ENCODE measurements at places on chromosomes 1 and 21.

- no peak for DNase-seq
Measured at GRCh38 chr1:8822373-8823294, 5.2 kb upstream of the RERE start.

DNA sequence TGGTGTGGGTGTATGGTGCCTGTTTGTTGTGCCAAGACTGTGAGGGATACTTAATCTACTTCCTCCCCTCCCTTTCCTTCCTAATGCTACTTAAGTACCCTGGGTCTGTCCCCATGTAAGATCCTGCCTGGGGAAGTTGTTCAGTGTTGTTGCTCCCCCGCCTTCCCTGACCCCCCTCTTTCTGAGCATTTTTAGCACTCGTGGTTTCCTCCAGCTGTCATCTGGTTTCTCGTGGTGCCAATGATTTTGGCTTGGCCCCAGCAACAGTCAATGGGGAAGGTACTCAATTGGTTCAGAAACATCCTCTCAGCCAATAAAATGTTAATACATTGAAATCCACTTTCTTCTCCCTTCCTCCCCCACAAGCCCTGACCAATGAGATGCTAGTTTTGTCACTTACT is 8.0 kb upstream of the B4GALT3 start:
- DNase-seq: peak; percentile 88

DNA sequence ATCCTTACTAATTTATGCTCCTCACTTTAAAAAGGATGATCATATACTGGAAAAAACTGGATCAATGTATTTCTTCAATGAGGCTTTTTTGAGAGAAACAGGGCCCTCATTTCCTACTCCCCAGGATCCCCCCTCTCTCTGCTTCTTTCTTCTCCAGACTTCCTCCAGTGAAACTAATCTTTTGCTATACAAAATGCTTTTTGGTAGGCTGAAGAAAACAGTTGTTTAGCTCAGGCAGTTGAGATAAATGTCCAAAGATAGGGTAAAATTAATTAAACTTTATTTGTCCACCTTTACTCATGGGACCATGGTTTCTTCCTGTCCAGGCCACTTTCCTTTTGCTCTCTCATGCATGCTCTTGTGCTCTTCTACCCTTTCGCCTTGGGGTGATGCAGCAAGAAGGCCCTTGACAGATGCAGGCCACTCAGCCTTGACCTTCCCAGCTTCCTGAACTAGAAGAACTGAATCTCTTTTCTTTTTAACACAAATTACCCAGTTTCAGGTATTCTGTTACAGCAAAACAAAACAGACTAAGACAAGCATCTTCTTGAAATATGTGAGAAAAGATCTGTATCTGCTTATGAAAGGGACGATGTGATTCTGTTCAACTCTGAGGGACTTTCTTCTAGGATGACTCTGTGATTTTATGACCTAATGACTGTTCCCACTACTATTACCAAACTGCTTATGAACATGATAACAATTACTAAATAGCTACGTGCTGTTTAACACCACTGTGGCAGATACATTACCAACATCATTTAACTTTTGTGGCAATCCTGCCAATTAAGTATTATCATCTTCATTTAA is 63.7 kb downstream of the NVL start:
- no peak for DNase-seq

GRCh38 chr1:232629250-232630046 is 485 bp downstream of the SIPA1L2 start:
- DNase-seq: peak; percentile 60

DNA sequence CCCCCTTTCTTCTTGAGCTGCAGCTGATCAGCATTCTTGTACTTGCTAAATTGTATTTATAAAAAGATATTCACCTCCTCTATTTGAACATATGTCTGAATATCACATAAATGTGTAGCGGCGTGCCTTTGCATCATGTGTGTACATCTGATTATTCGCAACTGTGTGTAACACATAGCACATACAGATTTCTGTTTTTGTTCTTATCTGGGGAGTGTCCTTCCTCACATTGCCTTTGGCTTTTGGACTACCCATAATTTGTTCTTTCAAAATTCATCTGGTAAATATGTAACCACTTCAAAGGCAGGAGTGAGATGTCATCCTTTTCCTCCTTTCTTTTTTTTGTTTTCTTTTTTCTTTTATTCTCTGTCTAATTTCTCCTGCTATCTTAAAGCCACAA is 113.6 kb downstream of the PBX1 start:
- no peak for DNase-seq

DNA sequence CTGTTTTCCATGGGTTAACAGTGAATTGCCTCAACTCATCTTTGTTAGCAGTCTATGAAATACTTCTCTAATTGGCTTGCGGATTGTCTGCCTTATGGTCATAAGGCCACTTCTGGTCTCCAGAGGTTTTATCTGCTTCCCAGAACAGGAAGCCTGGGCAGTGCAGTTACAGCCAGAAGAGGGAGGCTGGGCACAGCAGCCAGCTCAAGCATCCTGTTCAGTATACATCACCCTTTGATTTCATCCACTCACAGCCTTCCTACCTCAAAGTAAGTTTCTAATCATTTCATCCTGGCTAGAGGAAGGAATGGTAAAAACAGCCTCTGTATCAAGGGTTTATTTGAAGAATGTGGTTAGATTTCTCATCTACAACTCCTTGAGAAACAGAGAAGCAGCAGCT is 311.5 kb upstream of the DEPDC1 start:
- no peak for DNase-seq

DNA sequence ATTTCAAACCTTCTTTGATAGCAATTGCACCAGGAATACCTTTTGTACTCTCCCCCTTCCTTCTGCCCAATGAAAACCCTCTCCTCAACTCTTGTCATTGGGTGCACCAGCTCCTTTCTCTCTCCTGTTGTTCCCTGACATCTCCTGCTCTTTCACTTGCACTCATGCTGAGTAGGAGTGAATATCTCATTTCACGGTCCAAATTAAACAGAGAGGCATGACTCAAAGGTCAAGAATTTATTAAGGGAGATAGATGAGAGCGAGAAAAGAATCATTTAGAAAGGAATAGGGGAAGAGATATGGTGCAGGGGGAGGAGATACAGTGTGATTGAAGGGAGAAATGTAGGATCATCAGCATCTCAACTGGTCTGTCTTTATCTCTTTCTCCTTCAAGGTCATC is 22.1 kb downstream of the AIM2 start:
- no peak for DNase-seq

GRCh38 chr21:18940791-18941190 is 537.2 kb upstream of the TMPRSS15 start:
- no peak for DNase-seq

- DNase-seq: no peak
Measured at GRCh38 chr1:34290831-34291230, 114.1 kb downstream of the C1orf94 start.

DNA sequence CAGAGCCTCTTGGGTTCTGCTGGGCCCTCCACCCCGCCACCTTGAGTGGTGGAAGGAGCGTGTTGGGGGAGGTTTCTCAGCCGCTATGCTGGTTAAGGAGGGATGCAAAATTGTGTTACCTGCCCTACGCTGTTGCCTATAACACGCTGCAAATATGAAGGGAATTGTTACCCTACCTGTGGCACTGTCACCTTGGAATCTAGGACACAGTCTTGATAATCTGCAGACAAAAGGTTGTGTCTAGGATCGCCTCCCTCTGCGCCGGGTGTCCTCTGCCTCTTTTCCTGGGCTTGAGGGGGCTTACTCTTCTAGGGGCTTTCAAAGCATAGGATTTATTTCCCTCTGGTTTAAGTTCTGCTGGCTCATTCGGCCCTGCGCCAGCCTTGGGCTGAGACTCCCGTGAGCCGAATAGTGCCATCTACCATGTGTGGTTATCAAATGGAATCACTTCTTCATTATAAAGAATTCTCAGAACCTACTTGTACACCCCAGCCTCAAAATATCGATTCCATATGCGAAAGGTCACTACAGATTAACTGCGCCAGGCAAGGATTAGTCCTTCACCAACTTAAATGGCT is 697 bp downstream of the SLC22A15 start:
- DNase-seq: no peak

DNA sequence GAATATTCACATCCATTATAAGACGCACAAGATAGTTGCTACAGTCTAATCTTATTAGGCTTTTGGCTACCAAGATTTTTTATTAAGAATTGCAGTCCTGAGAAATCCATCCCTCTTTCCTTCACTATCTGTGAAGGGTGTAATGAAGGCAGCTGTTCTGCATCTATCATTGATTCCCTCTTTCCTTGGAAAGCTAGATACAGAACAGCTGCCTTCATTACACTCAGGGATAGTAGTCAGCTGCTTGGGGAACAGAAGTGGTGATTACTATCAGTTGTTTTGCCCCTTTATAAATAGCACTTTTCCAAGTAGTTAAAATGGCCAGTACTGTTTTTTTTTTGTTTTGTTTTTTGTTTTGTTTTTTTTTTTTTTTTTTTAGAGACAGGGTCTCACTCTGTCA is 70.2 kb downstream of the IARS2 start:
- no peak for DNase-seq

- no peak for DNase-seq
Measured at GRCh38 chr21:38819719-38820159, 14.0 kb downstream of the ETS2 start.

DNA sequence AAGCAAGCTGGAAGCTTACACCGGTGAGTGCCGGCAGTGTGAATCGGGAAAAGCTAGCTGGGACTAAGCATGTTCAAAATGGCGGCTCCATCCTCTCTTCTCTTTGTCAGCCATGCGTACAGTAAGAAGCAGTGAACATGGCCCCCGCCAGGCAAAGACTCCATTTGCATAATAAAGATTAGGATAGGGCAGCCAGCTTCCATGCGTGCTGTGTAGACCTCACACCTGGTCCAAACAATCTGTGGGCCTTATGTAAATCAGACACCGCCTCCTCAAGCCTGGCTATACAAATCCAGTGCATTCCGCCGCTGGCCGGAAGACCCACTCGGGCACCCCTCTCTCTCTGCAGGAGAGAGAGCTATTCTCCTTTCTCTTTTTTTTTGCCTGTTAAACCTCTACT is 150.3 kb downstream of the TIAM1 start:
- no peak for DNase-seq

DNA sequence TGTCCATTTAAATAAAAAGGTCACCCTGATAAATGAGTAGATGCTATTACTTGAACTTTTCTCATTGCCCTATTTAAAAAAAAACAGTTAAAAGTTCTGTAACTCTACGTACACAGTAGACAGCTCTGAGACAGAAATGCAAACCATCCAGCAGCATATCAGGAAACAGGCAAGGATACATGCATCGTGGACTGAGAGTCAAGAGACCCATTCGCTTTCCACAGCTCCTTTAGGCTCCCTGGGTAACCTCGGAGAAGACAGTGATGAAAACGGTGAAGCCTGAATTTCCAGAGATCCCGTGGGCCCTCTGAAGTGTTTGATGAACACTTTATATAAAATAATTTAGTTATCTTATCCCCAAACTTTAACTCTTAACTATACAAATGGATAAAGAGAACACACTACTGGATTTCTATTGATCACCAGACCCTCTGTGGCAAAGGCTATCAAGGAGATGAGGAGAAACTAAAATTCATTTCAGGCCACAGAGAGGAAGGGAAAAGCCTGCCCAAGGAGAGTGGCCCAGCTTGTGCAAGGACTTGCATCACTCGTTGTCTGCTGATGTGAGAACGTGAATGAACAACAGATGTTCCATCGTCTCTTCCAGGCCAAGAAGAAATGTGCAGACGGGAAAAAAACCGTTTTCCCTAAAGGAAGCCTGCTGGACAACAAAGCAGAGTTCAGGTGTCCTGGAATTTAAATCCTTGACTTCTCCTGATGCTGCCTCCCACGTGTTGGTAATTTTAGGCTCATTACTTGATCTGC is 131.0 kb downstream of the TGFBR3 start:
- no peak for DNase-seq

- no peak for DNase-seq
Measured at GRCh38 chr1:115377411-115377810, 39.4 kb upstream of the NGF start.

DNA sequence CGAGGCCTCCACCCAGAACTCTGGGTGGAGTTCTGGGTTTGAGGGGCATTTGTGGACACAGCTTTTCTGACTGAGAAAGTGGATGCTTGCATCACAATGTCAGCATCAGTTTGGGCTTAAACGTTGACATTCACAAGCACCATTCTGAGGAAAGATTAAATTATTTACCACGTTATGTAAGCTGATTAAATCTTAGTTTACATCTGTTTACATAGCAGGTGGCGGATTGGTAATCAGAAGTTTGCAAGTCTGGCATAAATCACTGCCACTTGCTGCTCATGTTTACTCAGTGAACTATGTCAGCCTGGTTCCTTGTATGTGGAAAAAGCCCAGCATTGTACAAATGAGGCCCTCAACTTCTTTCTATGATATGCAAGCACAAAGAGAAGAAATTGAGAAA is 310.1 kb downstream of the PAPPA2 start:
- peak; percentile 41 for DNase-seq

GRCh38 chr1:61089741-61090140 is 7.4 kb downstream of the NFIA start:
- DNase-seq: no peak

- no peak for DNase-seq
Measured at GRCh38 chr1:6858596-6858995, 73.3 kb downstream of the CAMTA1 start.

GRCh38 chr1:155241069-155241679 is 14.1 kb downstream of the ENTREP3 start:
- DNase-seq: peak; percentile 83

DNA sequence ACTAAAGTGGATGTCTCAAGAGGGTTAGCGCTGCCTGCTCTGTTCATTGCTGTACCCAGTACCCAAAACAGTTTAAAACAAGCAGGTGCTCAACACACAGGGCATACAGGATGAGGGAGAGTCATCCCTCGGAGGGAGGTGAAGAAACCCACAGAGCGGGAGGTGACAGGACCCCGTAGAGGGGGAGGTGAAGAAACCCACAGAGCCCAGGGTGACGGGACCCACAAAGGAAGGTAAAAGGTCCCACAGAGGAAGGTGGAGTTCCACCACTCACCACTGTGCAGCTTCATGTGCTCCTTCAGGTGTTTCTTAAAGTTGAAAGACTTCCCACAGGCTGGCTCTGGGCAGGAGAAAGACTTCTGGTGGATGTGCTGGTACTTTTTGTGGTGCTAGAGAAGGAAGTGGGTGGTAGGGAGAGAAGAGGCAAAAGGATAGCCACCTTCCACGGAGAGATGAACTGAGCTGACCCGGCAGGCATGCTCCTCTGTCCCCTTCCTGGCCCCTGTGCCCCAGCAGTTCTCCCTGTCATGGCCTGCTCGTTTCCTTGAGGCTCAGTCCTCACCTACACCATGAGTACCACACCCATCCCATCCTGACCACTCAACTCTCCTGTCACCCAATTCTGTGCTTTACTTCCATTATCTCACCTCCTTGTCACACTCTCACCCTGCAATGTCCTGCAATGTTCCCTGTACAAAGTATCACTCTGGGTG is 5.1 kb downstream of the ZNF692 start:
- DNase-seq: no peak

DNA sequence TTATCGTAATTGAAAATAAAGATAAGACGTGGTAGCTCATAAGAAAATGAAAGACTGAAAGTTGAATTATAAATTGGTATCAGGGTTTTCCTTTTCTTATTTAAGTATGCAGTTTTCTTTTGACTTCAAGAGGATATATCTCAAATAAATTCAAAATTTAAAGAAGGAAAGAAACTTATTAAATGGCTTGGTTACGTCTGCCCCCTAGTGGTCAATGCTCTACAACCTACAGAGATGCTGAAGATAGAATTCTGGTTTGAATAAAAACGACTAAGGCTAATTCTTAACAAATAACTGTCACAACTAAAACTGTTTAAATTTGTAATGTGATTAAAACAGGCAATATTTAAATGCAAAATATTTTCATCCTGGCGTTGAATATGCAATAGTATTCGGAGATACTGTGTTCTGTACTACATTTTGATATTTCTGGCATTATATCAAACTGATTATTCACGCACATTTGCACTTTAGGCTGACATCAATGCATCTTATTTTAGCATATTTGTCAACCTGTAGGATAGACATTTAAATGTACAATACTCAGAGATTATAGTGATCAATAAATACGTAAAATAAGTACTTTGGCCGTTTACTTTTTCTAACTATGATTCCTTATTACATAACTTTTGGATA is 26.8 kb downstream of the IFI44 start:
- DNase-seq: peak; percentile 31

Data from D341Med (cell line).